ENCODE measurements at places on chromosomes 4 and X.

DNA sequence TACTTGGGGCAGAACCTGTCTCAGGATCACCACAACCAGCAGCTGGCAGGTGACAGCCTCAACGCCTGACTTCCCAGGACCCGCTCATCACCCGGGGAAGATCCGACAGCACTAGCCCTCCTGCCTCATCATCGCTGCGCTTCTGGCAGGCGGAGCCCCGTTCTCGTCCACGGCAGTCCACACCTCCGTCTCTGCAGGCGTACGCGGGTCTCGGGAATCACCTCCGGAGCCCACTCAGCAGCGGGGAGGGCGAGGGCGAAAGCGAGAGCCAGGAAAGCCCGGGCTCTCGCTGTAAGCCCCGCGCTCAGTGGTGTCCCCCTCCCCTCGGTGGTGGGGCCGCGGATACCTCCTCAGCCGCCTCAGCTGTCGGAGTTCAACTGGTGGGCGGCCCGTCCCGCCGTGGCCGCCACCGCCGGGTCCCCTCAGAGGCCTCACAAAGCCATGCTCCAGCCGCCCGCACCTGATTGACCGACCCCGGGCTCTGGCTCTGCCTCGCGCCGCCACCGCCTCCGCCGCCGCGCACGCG, 518 bp upstream of the CNKSR2 start:
- DNase-seq = no peak

DNA sequence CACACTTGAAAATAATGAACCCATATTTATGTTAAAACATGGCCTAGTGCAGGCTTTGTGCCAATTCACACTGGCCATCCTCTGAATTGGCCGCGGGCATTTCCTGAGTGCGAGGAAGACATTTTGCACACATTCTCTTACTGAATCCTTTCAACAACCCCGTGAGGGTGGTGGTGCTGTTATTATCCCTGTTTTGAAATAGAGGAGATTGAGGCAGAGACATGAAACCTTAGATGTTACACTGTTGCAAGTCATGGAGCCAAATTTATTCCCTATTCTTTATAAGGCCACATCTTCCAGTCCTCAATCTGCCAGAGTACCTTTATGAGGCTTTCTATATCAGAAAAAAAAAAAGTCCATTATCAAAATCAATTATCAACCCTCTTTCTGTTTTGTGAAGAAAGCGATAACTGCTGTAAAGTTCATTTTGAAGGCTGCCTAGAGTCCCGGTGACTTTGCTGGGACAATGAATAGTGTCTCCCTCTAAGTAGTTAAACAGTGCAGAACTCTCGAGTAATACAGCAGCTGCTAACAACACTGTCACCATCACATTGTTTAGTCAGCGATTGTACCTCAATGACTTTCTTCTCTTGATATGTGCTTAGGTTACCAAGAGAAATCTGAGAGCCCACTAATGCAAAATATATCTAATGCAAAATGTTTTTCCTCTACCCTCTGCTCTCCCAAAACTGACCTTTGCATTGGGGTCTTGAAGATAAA, 242.3 kb upstream of the PPARGC1A start:
- DNase-seq = no peak

- no peak for DNase-seq
These were observed 72.9 kb downstream of the FAM9B start for GRCh38 chrX:8960957-8961468.

- DNase-seq = no peak
These were observed 41.8 kb downstream of the CLCN3 start for GRCh38 chr4:169662206-169662605.

- no peak for DNase-seq
These were observed 57.0 kb downstream of the DHX15 start for GRCh38 chr4:24527371-24527770.

DNA sequence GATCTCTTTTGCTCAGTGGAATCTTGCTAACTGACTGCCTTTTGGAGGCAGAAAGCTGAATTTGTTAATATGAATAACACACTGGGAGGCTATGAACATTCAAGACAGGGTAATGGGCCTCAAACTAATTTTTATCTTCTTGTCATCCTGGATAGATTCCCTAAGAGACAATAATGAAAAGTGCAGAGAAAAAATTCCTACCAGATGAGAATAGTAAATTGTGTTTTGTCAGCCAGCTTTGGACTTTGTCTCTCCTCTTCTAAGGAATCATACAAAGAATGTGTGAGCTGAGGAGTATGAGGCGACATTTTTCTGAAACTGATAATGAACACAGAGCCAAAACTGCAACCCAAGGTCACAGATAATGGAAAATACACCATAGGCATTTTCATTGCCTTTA, 649.3 kb downstream of the IQCM start:
- DNase-seq = no peak

- no peak for DNase-seq
These were observed 147.6 kb downstream of the PTTG2 start for GRCh38 chr4:38107818-38108217.

DNA sequence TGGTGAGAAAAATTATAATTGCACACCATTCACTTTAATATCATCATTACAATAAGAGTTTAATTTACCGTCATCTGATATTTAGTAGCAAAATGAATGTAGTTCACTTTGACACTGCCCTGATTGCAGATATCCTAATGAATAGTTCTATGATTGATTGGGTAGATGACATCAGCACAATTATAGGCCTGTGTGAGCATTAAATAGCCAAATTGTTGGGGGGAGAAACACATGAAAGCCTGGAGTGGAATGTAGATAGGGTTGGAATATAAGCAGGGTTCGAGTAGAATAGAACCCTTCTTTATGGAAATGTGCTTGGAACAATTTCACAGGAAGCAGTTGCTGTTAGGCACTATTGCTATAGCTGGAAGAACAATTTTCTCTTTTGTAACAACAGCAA, 1526.2 kb downstream of the RPA4 start:
- DNase-seq = no peak

GRCh38 chr4:87758270-87758669, 41.1 kb upstream of the IBSP start:
- DNase-seq = no peak

- no peak for DNase-seq
These were observed 56.9 kb downstream of the ARHGAP10 start for GRCh38 chr4:147788791-147789190.

DNA sequence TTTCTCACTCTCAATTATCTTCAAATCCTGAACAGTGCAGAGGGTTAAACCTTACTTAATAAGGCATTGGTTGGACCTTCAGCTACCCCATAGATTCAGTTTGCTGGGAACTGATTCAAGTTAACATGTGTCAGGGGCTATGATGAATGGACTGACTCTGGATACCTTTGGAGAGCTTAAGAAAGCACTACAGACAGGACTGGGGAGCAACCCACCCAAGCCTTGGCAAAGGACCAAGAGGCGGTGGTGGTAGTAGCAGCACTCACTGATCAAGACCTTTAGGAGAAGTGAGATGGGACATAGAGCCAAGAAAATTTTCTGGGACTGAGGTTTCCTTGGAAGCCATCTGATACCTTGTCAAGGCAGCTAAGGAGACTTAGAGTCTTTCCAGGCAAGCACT, 43.0 kb upstream of the TAPT1 start:
- no peak for DNase-seq

GRCh38 chr4:137599734-137600133, 67.4 kb upstream of the PCDH18 start:
- DNase-seq = no peak

GRCh38 chr4:121764702-121765367, at the start of gene SMIM43:
SMIM43 (minus strand) TSS chr4:121765164; CDS start chr4:121765105, 59 bp downstream.
- DNase-seq = no peak

- no peak for DNase-seq
These were observed 30.7 kb upstream of the SGMS2 start for GRCh38 chr4:107793996-107794395.

DNA sequence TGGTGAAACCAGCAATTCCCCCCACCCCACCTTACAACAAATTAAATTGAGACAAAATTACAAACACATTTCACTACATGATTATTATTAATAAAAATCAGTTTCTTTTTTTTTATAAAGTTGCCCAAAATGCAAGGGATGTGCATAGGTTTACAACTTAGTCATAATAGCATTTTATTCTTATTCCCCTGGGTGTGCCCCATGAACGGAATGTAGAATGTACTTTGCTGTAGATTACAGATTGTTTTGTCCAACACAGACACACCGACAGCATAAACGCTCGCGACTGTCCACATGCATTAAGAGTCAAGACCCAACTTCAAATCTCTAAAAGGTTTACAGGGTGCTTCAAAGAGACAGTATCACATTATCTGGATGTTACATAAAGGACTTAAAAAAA, 72.3 kb downstream of the NYX start:
- DNase-seq = no peak

All from head of caudate nucleus (tissue), 42 donors.